ENCODE measurements at places on chromosomes 2 and 18.

- DNase-seq: no peak
Measured at GRCh38 chr2:34102339-34102738, 503.2 kb upstream of the FAM98A start.

DNA sequence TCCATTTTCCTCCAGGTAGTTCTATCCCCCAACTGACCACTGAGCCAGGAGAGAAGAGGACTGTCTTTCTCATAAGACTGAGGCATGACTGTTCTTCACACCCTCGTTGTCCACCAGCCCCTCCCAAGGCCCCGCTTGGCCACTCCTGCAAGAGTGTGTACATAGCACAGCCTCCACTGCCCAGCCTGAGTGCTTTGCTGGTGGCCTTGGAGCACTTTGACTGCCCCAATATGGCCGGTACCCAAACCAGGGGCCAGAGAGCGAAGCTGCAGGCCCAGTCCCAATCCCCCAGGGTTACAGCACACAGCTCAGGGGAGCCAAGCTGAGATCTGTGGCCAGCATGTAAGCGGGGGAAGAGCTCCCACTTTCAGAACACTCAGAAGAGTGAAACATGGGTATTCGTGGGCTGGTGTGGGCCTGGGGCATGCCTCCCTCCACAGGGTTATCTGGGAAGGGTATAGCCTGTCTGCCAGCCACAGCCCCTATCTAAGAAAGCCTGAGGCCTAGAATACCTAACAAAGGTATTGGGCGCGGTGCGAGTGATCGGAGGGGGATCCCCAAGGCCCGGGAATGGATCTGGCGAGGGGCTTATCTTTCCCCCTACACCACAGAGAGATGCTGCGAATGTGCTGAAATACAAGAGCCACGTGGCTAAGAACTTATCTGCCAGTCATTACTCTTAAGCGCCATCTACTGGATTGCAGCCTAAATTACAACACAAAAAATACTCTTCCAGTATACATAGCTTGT lies 163.8 kb downstream of the WDPCP start:
- DNase-seq: no peak

DNA sequence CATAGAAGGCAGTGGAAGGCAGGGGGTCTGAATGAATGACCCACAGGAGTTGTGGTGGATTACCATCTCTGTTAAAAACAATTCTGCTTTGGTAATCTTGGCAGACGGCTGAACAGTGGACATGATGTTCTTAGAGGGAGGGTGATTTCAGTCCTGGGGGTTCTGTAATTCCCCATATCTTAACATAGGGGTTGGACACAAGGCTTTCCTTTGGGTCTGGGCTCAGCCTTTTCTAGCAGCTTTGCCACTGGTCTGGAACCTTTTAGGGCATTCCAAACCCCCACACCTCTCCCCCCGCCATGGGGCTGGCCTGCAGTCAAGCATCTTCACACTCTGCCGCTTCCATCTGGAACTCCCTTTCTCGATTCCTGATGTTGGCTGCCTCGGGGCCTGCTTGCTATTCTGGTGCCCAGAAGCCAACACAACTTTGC lies 50.3 kb downstream of the RPL37A start:
- no peak for DNase-seq

GRCh38 chr2:158998551-158999248 lies 30.3 kb downstream of the TANC1 start:
- no peak for DNase-seq

- no peak for DNase-seq
Measured at GRCh38 chr2:71839826-71840225, 307.8 kb downstream of the CYP26B1 start.

Data from stimulated activated CD4-positive, alpha-beta T cell treated with anti-CD3 and anti-CD28 coated beads, TNF-alpha, amount 100 ng/mL, for 24 hours (primary cell).